Thoracic aorta (tissue), 2 donors: ENCODE measurements at places on chromosomes 7 and 10. TPM values are rescaled to one million over a fixed set of nuclear protein-coding genes. Genes with fewer than 3 reads are reported as not detected.

DNAJB9 gene
- 30.2 TPM for total RNA-seq

PCLO gene
- total RNA-seq = 0.95 TPM

SH2B2 gene
- 10.0 TPM for total RNA-seq

STEAP1 gene
- total RNA-seq = 26.5 TPM

SEMA3C gene
- 89.2 TPM for total RNA-seq

BICC1 gene
- 20.4 TPM for total RNA-seq

CTAGE8 gene
- total RNA-seq = 2.1 TPM

EPO gene
- not detected for total RNA-seq

CRPPA gene
- total RNA-seq = 1.4 TPM

INPP5F gene
- 17.1 TPM for total RNA-seq

PTER gene
- 6.2 TPM for total RNA-seq

SUN3 gene
- total RNA-seq = not detected

SNX10 gene
- 2.3 TPM for total RNA-seq

EBF3 gene
- 3.6 TPM for total RNA-seq

LHFPL3 gene
- total RNA-seq = not detected

ARMS2 gene
- total RNA-seq = not detected

CDK1 gene
- 2.0 TPM for total RNA-seq

MET gene
- total RNA-seq = 18.6 TPM

CPEB3 gene
- total RNA-seq = 12.2 TPM

SFTPA1 gene
- total RNA-seq = not detected

VAX1 gene
- total RNA-seq = not detected

FLNC gene
- 273 TPM for total RNA-seq

GIMAP4 gene
- 12.3 TPM for total RNA-seq

CUL2 gene
- 9.6 TPM for total RNA-seq

BHLHA15 gene
- not detected for total RNA-seq

NPSR1 gene
- not detected for total RNA-seq

OR2A1 gene
- not detected for total RNA-seq

SPDYE11 gene
- total RNA-seq = not detected

SFRP4 gene
- total RNA-seq = 81.6 TPM

LIPN gene
- total RNA-seq = not detected

FZD8 gene
- 12.4 TPM for total RNA-seq

CACNB2 gene
- total RNA-seq = 4.5 TPM

LIPJ gene
- total RNA-seq = not detected

KLF6 gene
- total RNA-seq = 170 TPM

HYAL4 gene
- total RNA-seq = not detected

AMPH gene
- 5.9 TPM for total RNA-seq

ACTL6B gene
- not detected for total RNA-seq

ATG9B gene
- total RNA-seq = 1.2 TPM

CYP3A4 gene
- not detected for total RNA-seq

PVRIG gene
- not detected for total RNA-seq

COMTD1 gene
- total RNA-seq = 35.6 TPM

CD36 gene
- 68.6 TPM for total RNA-seq

LRRC4 gene
- total RNA-seq = 2.2 TPM

RAMP3 gene
- 76.5 TPM for total RNA-seq

CHRM2 gene
- not detected for total RNA-seq

GIMAP5 gene
- total RNA-seq = 55.0 TPM

KIAA1217 gene
- total RNA-seq = 15.6 TPM

RAPGEF5 gene
- total RNA-seq = 66.5 TPM

VIPR2 gene
- total RNA-seq = 29.5 TPM

C10orf105 gene
- 0.14 TPM for total RNA-seq

PSMC2 gene
- total RNA-seq = 85.8 TPM

RAB11FIP2 gene
- total RNA-seq = 17.9 TPM

GPR37 gene
- 2.8 TPM for total RNA-seq

CNPY1 gene
- total RNA-seq = not detected

CCDC6 gene
- 69.3 TPM for total RNA-seq

HOXA2 gene
- 4.6 TPM for total RNA-seq

OR13A1 gene
- not detected for total RNA-seq

ELFN1 gene
- total RNA-seq = 0.85 TPM
